ENCODE measurements at places on chromosomes 1 and 21.

DNA sequence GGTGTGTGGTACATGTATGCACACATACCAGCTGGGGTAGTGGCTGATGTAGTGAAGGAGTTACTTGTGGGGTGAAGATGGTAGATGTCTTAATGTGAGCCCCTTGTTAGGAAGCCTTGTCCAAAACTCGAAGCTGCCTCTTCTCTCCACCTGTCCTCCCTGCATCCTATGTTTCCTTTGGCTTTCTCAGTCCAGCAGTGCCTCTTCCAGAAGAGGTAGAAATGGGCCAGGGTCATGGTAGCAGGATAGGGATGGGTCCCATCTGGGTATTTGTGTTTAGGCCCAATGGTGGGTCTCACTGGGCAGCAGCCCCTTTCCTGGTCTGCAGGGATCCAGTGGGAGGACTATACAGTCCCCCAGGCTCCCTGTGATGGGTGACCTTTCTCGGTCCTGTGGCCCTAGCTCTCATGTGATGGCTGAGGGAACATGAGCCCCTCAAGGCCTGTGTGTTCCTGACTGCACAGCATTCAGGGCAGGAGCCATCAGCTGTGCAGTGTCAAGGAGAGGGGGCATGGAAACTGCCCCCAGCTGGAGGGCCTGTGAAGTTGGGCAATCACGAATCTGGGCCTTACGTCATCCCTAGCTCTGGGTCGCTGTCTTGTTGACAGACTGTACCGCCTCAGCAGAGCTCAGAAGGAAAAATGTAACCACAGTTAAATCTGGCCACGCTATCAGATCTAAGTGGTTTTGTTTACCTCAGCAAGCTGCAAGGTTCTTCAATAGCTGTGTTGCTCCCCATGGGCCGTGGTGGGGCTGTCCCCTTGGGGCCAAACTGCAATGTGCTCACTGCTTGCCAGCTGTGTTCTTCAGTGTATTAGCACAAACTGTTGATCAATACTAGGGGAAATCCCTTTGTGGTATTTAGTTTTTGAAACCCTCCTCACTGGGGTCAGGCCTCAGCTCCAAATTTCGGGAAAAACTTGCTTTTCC lies 82.7 kb downstream of the NOS1AP start:
- no peak overlapping the region for H3K4me3 ChIP-seq
- DNase-seq: no peak
- H3K4me1 ChIP-seq: no peaks in the 10 kb centered on the region
- no peaks in the 10 kb centered on the region for H3K36me3 ChIP-seq

- H3K36me3 ChIP-seq: peaks cover 62% of the 10 kb centered on the region
- no peak overlapping the region for H3K4me3 ChIP-seq
- DNase-seq: no peak
- H3K27ac ChIP-seq: no peak overlapping the region
These were observed 40.9 kb downstream of the SMYD2 start for GRCh38 chr1:214321705-214322453.

GRCh38 chr1:108033550-108033951 lies 68.6 kb upstream of the VAV3 start:
- H3K4me3 ChIP-seq: no peak overlapping the region
- DNase-seq: no peak
- H3K4me1 ChIP-seq: no peaks in the 10 kb centered on the region
- H3K36me3 ChIP-seq: no peaks in the 10 kb centered on the region
- H3K27ac ChIP-seq: no peak overlapping the region

- no peak overlapping the region for H3K4me3 ChIP-seq
- peaks cover 20% of the 10 kb centered on the region for H3K4me1 ChIP-seq
- H3K27ac ChIP-seq: no peak overlapping the region
- H3K27me3 ChIP-seq: peaks cover 13% of the 10 kb centered on the region
These were observed 21.8 kb upstream of the VTCN1 start for GRCh38 chr1:117232531-117232930.

DNA sequence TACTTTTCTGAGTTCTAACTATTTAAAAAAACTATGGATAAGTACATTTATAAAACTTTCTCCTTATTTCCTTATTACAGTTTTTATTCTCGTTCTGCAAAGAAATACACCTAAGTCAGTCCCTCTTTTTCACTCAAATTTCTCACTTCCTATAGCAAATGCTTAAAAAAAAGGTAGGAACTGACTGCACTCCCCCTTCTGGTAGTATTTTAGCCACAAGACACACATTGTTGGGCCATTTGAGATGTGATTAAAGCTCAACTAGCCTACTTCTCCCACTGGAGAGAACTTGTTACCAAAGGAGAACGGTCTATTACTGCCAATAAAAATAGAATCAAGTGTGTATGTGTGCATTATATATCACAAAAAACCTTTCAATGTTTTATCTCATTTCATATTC lies 521.9 kb upstream of the PRMT6 start:
- H3K4me1 ChIP-seq: no peaks in the 10 kb centered on the region
- no peak overlapping the region for H3K27ac ChIP-seq
- H3K27me3 ChIP-seq: no peaks in the 10 kb centered on the region
- no peak overlapping the region for H3K4me3 ChIP-seq
- no peaks in the 10 kb centered on the region for H3K36me3 ChIP-seq

- H3K27me3 ChIP-seq: no peaks in the 10 kb centered on the region
- H3K36me3 ChIP-seq: no peaks in the 10 kb centered on the region
- peaks cover 6% of the 10 kb centered on the region for H3K4me1 ChIP-seq
- H3K4me3 ChIP-seq: no peak overlapping the region
These were observed 546.8 kb downstream of the RWDD3 start for GRCh38 chr1:95780836-95781235.

DNA sequence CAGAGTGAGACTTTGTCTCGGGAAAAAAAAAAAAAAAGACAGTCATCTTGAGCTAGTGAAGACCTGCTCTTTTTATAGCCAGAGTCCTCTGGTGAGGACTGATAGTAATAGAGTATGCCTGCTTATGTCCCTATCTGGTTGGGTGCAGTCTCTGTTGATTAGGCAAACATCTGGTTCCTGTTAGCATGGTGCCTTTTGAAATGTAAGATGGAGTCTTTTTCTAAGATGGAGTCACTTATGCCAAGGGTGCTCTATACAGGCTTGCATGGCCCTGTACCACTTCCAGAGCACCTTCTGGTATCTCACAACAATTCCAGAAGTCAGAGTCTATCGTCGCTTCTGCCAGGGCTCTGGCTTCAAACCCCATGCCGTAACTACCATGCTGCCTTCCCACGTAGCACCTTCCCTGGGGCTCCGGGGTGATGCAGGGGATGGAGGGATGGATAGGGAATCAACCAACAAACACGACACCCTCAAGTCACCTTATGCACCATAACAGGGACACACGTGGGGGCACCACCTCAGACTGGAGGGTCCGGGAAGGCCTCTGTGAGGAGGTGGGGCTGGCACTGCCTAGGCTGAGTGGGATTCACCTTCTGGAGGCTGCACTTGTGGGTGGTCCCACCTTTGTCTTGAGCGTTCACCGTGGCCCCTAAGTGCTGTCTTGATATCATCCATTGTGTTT lies 11.6 kb upstream of the PADI6 start:
- H3K4me1 ChIP-seq: peaks cover under 1% of the 10 kb centered on the region
- no peak overlapping the region for H3K4me3 ChIP-seq
- no peak overlapping the region for H3K27ac ChIP-seq
- DNase-seq: no peak
- H3K27me3 ChIP-seq: no peaks in the 10 kb centered on the region

- no peaks in the 10 kb centered on the region for H3K27me3 ChIP-seq
- H3K4me1 ChIP-seq: no peaks in the 10 kb centered on the region
- no peak overlapping the region for H3K4me3 ChIP-seq
- H3K27ac ChIP-seq: no peak overlapping the region
These were observed 819.3 kb downstream of the PLA2G4A start for GRCh38 chr1:187648091-187648490.

GRCh38 chr21:45254460-45254930 lies 33.2 kb downstream of the POFUT2 start:
- peaks cover 3% of the 10 kb centered on the region for H3K4me1 ChIP-seq
- H3K27me3 ChIP-seq: peaks cover 6% of the 10 kb centered on the region
- H3K36me3 ChIP-seq: no peaks in the 10 kb centered on the region

GRCh38 chr1:2385606-2386280 lies 5.6 kb downstream of the MORN1 start:
- H3K4me3 ChIP-seq: no peak overlapping the region
- peaks cover 34% of the 10 kb centered on the region for H3K4me1 ChIP-seq
- DNase-seq: no peak

GRCh38 chr1:50570066-50570468 lies 146.8 kb upstream of the DMRTA2 start:
- no peak for DNase-seq
- H3K4me1 ChIP-seq: no peaks in the 10 kb centered on the region
- H3K27ac ChIP-seq: no peak overlapping the region
- H3K36me3 ChIP-seq: no peaks in the 10 kb centered on the region
- no peak overlapping the region for H3K4me3 ChIP-seq

DNA sequence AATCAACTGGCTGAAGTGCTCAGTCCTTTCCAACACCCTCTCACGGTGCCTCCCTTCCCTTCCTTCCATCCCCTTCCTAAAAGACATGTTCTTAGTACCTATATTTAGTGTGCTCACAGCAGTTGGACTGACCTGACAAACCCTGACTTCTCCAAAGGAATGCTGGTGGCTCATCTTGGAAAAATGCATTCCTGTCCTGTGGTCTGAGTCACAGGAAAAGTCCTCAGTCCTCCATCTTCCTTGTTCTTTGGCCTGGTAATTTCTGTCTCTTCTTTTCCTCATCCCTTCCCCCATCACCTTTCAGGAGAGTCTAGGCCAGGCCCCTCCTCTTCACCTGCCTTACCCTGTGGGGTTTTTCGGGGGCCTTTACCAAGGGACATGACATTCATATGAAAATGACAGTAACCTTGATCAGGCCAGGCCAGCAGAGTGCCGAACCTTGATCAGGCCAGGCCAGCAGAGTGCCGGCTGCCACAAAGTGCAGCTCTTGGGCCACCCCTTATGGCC lies 7.2 kb downstream of the ATP1B1 start:
- H3K4me1 ChIP-seq: peaks cover 31% of the 10 kb centered on the region
- no peaks in the 10 kb centered on the region for H3K36me3 ChIP-seq
- no peak for DNase-seq
- H3K27ac ChIP-seq: peak overlapping the region; percentile 36
- H3K4me3 ChIP-seq: no peak overlapping the region

DNA sequence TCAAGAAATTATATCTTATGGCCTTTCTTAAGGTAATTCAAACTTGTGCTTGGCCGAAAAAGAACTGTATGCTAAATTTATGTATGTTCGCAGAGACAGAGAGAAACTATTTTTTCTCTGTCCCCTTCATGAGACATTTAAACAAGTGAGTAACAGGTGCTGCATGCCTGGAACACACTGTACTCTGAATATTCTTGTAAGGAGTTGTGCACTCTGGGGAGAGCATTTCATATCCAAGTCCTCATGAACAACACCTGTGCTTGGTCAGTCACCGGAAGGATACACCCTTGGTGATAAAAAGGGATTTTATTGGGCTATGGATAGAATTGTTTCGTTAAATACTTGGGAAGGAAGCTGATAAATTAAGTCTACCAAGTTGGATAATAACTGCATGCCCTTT lies 220.8 kb upstream of the NRIP1 start:
- DNase-seq: no peak
- no peaks in the 10 kb centered on the region for H3K4me1 ChIP-seq
- no peak overlapping the region for H3K4me3 ChIP-seq
- no peak overlapping the region for H3K27ac ChIP-seq
- no peaks in the 10 kb centered on the region for H3K27me3 ChIP-seq
- no peaks in the 10 kb centered on the region for H3K36me3 ChIP-seq

DNA sequence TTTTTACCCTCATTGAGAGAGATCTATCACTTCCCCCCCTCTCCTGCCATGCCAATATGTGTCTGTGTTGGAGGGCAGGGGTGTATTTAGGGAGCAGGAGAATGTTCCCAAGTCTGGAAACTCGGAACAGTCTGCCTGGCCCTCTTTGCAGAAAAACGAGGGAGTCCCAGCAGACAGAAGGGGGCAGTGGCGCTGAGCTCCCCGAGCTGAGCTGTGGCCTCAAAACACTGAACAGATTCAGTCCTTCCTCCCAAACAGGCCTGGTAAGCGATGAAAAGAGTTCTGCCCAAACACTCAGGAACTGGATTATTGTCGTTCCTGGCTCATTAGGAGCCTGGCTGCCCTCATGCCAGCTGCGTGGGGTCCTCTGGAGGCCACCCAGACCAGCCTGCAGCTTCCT lies 981 bp downstream of the CLDN14 start:
- H3K27me3 ChIP-seq: no peaks in the 10 kb centered on the region
- no peaks in the 10 kb centered on the region for H3K36me3 ChIP-seq
- H3K4me3 ChIP-seq: no peak overlapping the region
- no peaks in the 10 kb centered on the region for H3K4me1 ChIP-seq
